ENCODE measurements at places on chromosomes 16 and 17. TPM values are rescaled to one million over a fixed set of nuclear protein-coding genes. Genes with fewer than 3 reads are reported as not detected.

The MC1R gene
- total RNA-seq, result 2.5 TPM

The TNP2 gene
- not detected for total RNA-seq

The GRB7 gene
- total RNA-seq, result not detected

The MAP2K6 gene
- 24.3 TPM for total RNA-seq

The TMEM238L gene
- total RNA-seq, result not detected

The PRR35 gene
- 0.19 TPM for total RNA-seq

The FBXO39 gene
- not detected for total RNA-seq

The SGSM2 gene
- 50.7 TPM for total RNA-seq

The KRT36 gene
- not detected for total RNA-seq

The TELO2 gene
- total RNA-seq, result 12.7 TPM

The AATK gene
- 3.8 TPM for total RNA-seq

The TBX21 gene
- total RNA-seq, result 1.3 TPM

The TOP2A gene
- 0.65 TPM for total RNA-seq

The SMIM36 gene
- not detected for total RNA-seq

The MYH3 gene
- total RNA-seq, result 2.8 TPM

All from omental fat pad (tissue), 4 donors.